Neural crest cell (in vitro differentiated cells): ENCODE measurements at places on chromosomes 12 and 14. TPM values are rescaled to one million over a fixed set of nuclear protein-coding genes. Genes with fewer than 3 reads are reported as not detected.

CTSG gene
- not detected in 2 replicates for total RNA-seq

TSPAN19 gene
- 0.36 and 0.84 TPM in 2 replicates for total RNA-seq

SMIM41 gene
- total RNA-seq: not detected in 2 replicates

GRCh38 chr14:100408350-100409002, 85.3 kb downstream of the SLC25A47 start:
- no peak for DNase-seq

DNA sequence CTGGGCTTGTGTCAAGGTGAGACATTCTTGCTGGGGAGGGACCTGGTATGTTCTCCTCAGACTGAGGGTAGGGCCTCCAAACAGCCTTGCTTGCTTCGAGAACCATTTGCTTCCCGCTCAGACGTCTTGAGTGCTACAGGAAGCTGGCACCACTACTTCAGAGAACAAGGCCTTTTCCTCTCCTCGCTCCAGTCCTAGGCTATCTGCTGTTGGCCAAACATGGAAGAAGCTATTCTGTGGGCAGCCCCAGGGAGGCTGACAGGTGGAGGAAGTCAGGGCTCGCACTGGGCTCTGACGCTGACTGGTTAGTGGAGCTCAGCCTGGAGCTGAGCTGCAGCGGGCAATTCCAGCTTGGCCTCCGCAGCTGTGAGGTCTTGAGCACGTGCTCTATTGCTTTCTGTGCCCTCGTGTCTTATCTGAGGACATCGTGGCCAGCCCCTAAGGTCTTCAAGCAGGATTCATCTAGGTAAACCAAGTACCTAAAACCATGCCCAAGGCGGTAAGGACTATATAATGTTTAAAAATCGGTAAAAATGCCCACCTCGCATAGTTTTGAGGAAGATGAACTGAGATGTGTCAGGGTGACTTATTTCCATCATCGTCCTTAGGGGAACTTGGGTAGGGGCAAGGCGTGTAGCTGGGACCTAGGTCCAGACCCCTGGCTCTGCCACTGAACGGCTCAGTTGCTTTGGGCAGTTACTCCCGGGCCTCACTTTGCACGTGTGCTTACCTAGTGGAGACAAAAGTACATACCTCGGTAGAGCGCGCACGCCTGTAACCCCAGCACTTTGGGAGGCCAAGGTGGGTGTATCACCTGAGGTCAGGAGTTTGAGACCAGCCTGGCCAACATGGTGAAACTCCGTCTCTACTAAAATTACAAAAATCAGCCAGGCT, 4.3 kb downstream of the GAPDH start:
- DNase-seq: no peak

GRCh38 chr14:37091651-37092050, 80.8 kb downstream of the SLC25A21 start:
- no peak for DNase-seq

- no peak for DNase-seq
Measured at GRCh38 chr12:76990716-76991115, 74.7 kb downstream of the E2F7 start.

GRCh38 chr12:15996254-15996653, 85.1 kb downstream of the DERA start:
- DNase-seq: no peak
